Kidney capillary endothelial cell (primary cell): ENCODE measurements at places on chromosomes 1 and 21.

GRCh38 chr1:97254731-97255463, 533.3 kb downstream of the PTBP2 start:
- DNase-seq, result no peak

- no peak for DNase-seq
These were observed 18.7 kb upstream of the SLAMF1 start for GRCh38 chr1:160665330-160666078.

- DNase-seq, result no peak
These were observed 2.3 kb downstream of the ETS2 start for GRCh38 chr21:38807986-38808385.

GRCh38 chr1:156728599-156729462, at the start of gene ISG20L2:
ISG20L2 (minus strand) TSS chr1:156728766; CDS start chr1:156727652, 1,114 bp downstream.
- DNase-seq, result peak; percentile 96

GRCh38 chr1:190439447-190439846, 38.2 kb downstream of the BRINP3 start:
- no peak for DNase-seq

GRCh38 chr1:223718850-223719249, 6.5 kb downstream of the CAPN2 start:
- DNase-seq, result no peak

DNA sequence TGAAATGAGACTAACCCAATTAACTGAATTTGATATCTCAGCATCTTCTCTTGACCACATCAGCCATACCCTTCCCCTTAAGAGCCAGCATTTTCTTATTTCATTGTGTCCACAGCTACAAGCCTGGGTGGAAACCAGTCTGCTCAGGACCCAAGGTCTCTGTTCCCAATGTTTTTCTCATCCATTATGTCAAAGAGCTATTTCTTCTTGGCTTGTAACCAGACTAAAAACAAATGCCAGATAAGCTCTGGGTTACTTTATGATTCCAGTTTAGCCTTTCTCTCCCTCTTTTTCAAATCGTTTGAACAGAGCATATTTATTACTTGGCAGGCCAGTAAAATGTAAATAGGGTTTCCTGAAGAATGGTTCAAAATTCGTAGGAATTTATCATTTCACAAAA, 109.3 kb upstream of the SPATA6 start:
- DNase-seq, result no peak

GRCh38 chr1:60149251-60149650, 75.7 kb upstream of the C1orf87 start:
- no peak for DNase-seq

DNA sequence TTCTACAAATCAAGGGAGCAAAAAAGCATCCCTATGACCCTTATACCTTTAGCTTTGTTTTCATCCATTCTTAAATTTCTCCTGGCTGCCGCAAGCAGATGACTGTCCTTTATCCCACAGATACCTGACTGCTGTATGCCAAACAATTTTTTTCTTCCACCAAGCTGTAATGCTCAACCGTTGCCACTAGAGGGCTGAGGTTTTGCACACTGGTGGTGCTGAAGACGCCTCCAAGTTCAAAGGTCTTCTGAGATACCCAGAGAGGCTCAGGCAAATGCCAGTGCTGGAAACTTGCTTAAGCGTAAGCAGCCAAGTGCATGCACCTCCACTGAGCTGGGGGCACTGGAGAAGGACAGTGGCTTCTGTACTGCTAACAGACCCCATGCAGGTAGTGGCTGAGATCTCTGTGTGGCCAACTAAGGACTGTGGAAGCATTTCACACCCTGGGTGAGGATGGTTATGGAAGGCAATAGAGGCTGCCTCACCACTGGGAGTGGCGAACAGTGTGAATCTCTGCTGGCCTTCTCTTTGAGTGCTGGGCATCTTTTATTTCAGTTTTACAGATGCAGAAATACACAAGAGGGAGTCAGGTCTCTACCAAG, 28.5 kb downstream of the CNIH3 start:
- peak; percentile 32 for DNase-seq

GRCh38 chr1:221961532-221962292, 219.8 kb upstream of the DUSP10 start:
- no peak for DNase-seq

- peak; percentile 14 for DNase-seq
These were observed 13.6 kb downstream of the LRRC42 start for GRCh38 chr1:53959664-53960250.

DNA sequence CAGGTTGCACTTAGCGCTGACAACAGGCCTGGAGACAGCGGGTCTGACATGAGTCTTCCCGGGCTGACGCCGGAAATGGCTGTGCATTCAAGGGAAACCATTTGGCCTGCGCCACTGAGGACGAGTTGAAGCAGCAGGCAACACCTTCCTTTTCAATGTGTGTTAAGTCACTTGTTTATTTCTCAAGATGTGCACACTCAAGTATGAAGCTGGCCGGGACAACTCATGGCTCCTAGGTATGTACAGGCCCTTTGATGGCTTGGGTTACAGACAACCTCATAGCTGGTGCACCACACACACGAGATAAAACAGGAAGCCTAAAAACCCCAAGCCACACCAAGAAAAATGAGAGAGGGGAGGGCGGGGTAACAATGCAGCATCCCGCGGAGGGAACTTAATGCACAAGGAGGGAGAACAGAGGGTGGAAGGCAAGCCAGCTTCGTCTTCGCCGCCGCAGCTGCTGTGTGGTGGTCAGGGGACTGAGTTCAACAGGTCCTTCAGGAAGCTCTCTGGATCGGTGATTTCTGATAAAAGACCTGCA, 118.0 kb upstream of the IFFO2 start:
- DNase-seq, result no peak

DNA sequence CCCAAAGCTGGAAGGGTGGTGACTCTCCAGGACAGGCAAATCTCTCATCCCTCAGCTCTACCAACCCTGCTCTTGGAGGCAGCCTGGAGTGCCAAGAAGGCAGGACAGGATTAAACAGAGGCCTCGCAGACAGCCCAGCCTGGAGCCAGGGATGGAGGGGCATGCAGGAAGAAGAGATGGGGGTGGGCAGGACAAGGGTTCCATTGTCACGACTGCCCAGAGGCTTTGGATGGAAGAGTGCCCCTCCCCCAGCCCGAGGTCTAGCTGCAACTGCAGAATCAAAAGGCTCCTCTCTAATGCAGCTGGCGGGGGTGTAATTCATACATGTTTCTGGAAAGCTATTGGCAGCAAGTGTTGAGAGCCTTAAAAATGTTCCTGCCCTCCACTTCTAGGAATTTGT, 8.8 kb downstream of the RAB7B start:
- no peak for DNase-seq

DNA sequence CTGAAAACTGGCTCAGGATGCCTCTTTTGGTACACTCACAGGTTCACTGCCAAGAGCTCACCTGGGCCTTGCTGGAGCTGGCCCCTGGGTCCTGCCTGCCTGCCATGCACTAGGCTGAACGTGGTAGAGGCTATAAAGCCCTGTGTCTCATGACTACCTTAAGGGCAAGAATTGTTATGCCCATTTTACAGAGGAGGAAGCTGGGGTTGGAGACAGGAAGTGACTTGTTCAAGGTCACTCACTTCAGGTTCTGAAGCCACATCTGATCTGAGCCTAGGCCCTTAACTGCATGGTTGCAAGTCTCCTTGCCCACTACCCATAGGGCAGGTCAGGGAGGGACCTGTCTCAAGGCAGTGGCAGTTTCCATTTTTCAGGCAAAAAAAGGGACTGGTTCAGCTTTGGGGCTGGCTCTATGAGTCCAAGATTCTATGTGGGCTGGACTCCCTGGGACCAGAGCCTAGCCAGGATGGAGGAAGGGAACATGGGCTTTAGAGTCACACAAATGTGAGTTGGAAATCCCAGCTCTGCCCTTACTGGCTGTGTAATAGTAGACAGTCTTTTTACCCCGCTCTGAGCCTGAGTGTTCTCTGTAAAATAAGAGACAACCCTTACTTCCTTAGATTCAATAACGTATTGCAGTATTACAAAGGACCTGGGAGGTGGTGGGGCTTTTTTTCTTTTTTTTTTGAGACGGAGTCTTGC, 7.8 kb downstream of the STK40 start:
- DNase-seq, result no peak

DNA sequence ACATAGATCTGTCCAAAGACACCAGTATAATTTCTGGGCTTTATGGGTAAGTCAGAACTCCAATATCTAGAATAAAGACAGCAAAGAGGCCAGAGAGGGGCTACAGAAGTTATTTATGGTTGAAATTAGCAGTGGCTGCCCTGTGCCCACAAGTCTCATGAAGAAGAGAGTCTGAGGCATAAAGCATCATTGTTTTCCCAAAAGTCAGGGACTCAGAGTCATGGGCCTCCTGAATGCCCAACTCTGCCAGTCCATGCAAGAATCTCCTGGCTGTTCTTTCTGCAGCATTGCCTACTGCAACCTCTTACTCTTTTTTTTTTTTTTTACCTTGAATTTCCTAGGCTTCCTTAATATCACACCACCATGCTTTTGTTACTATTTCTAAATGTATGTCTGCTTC, 49.6 kb downstream of the PLPP3 start:
- DNase-seq, result no peak

DNA sequence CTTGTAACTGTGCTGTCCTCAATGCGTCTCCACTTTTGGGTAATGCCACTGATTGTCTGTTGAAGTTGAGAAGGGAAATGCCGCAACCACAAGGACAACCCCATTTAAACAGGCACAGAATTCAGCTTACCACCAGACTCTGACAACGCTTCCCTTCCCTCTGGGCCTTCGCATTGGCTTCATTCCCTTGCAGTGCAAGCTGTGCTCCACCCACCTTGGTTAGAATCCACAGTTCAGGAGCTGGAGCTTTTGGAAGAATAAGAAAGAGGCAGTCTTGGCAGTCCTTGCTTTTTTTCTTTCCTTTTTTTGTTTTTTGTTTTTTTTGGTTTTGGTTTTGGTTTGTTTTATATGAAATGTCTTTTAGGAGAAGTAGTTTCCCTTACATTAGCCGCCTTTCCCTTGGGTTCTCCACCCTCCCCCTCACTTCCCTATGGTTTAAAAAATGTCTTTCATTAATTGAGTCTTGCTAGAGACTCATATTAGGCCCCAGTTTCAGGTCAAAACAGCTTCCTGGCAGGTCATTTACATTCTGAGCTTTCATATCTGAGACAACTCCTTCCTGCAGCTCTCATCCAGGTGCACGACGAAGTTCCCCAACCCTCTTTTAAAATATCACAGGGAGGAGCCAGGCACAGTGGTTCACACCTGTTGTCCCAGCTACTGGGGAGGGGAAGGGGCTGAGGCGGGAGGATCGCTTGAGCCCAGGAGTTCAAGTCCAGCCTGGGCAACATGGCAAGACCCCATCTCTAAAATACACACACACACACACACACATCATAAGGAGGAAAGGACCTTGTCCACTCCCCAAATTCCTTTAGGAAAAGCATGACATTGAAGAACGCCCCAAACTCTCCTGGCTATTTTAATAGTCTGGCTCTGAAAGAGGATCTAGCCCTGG, 20.7 kb upstream of the LAX1 start:
- DNase-seq, result no peak

- DNase-seq, result no peak
These were observed 8.3 kb downstream of the NFIA start for GRCh38 chr1:61090546-61091202.

DNA sequence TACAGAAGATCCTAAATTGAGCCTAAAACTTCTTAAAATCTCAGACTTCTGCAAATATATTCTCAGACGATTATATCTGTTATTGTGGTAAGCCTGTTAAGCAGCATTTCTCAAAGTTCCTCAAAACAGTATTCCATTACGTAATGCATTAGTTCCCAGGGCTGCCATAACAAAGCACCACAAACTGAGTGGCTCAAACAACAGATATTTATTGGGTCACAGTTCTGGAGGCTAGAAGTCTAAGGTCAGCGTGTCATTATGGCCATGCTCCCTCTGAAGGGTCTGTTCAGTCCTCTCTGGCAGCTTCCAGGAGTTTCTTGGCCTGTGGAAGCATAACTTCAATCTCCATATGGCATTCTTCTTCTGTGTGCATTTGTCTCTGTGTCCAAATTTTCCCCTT, 103.5 kb upstream of the ST6GALNAC5 start:
- DNase-seq, result no peak

DNA sequence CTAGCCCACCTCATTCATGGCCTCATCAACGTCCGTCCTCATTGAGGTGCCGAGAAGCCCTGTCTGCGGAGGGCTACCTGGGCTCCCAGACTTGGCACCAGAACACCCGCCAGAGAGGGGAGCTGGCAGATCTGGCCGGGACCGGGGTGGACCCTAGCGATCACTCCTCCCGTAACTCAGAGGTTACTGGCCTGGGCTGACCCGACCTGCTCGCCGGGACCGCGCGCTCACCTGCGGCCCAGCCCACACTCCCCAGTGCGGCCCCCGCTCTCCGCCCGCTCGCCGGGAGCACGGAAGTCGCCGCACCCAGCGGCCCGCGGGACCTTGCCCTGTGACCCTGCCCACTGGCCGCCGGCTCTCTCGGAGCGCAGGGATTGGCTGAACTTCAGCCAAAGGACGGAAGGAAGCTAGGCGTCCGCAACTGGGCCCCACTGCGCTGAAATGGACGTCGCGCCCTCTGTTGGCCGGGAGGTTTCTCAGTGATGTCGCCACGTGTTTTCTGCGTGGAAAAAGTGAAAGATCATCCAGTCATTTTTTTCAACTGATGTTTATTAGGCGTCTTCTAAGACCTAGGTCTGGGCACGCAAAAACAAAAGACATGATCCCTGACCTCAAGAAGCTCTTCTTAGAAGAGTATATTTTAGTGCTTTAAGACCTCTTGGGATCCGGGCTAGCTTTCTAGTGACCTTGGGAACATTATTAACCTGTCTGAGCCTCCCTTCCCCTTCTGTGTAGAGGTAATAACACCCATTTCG, at the start of gene SMIM12:
Gene SMIM12 (minus strand): TSS at position 304 of the 755 bp plus-strand sequence. CDS start 3,772 bp downstream, outside the sequence.
- peak; percentile 93 for DNase-seq

DNA sequence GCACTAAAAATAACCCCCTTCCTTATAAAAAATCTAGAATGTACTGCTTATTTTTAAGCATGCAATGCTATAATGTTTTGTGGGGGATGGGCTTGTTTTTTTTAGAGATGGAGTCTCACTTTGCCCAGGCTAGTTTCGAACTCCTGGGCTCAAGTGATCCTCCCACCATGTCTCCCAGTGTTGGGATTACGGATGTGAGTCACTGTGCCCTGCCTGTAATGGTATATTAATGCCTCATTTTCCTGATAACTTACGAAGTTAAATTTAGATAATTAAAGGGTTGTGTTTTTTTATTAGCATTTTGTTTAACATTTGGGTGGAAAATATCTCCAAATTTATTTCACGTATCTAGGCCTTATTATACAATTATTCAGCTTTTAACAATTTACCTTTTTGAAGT, 6.5 kb downstream of the RNF11 start:
- DNase-seq, result no peak

- no peak for DNase-seq
These were observed 19.3 kb upstream of the MAN1A2 start for GRCh38 chr1:117347907-117348306.

- no peak for DNase-seq
These were observed 12.9 kb downstream of the CSRP1 start for GRCh38 chr1:201493757-201494617.

- DNase-seq, result no peak
These were observed 3.1 kb downstream of the ENO1 start for GRCh38 chr1:8875216-8875861.

DNA sequence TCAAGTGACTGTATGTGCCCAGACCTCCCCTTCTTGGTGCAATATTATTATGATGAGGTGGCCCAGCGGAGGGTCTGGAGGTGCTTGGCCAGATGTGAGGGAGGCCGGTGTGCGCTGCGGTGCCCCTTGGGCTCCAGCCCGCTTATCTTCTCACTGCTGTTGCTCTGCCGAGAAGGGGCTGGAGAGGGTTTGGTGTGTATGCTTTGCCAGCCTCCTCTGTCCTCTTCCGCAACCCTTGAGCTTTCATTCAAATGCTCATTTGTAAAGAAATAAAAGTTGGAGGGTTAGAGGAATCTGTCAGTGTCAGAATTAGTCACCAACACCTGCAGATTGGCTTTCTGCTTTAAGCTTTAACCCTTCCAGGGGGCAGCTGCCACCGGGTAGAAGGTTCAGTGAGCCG, 19.7 kb downstream of the RNF220 start:
- DNase-seq, result no peak

GRCh38 chr1:84208935-84209334, 64.9 kb downstream of the PRKACB start:
- no peak for DNase-seq
